ENCODE measurements at places on chromosomes 7 and 10.

GRCh38 chr10:120584786-120585185, 127.8 kb downstream of the PLPP4 start:
- no peak for DNase-seq

GRCh38 chr7:66597461-66597860, 31.2 kb upstream of the KCTD7 start:
- DNase-seq, result no peak

- no peak for DNase-seq
Observed at GRCh38 chr10:77887631-77888355, 38.8 kb downstream of the DLG5 start.

GRCh38 chr10:108454224-108454623, 1289.7 kb upstream of the SORCS1 start:
- DNase-seq, result no peak

- DNase-seq, result no peak
Observed at GRCh38 chr7:93047514-93048099, 70.2 kb downstream of the SAMD9 start.

DNA sequence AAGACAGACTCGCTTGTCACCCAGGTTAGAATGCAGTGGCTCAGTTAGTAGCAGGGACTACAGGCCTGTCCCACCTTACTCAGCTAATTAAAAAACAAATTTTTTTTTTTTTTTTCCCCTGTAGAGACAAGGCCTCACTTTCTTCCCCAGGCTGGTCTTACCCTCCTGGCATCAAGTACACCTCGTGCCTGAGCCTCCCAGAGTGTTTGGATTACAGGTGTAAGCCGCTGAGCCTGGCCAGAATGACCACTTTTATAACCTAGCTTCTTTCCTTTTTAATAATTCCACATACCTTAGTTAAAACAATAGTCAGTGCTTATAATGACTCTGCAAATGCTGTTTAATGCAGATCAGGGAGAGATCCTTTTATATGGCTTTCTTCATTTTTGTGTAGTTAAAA, 31.3 kb downstream of the RSBN1L start:
- DNase-seq, result no peak

GRCh38 chr10:24344695-24345463, 135.9 kb downstream of the KIAA1217 start:
- no peak for DNase-seq

- peak; percentile 83 for DNase-seq
Observed at GRCh38 chr10:61164458-61165160, 220.6 kb upstream of the RHOBTB1 start.

DNA sequence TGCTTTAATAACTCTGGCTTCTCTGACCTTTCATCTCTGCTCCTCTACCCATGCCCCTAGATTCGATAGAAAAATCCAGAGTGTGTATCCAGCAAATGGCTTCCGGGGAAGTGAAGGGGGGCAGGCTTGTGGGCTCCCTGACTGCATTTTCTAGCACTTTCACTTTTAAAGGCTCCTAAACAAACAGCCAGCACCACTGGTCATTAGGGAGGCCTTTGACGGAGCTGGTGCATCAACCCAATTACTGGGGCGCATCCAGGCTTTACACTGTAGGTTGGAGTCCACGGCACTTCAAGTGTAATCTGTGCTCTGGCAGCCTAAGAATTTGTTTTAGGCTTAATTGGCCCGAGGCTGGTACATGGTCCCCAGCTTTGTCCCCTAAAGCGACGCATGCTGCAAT, 291.9 kb downstream of the GFRA1 start:
- DNase-seq, result no peak

- DNase-seq, result no peak
Observed at GRCh38 chr10:12381536-12382156, 32.3 kb downstream of the CAMK1D start.

DNA sequence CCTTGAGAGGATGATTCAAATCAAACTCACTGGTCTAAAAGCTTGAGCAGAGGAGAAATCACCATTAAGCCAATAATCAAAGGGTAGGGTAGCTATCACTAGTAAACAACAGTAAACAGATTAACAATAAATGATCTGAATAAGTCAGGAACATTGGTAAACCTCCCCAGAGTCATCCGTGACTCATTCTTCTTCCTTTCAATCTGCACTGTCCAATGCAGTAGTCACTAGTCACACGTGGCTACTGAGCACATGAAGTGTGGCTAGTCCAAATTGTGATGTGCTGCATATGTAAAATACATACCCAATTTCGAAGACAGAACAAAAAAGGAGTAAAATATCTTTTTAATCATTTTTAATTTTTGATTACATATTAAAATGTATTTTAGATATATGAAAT, 64.0 kb downstream of the ERCC6 start:
- no peak for DNase-seq

DNA sequence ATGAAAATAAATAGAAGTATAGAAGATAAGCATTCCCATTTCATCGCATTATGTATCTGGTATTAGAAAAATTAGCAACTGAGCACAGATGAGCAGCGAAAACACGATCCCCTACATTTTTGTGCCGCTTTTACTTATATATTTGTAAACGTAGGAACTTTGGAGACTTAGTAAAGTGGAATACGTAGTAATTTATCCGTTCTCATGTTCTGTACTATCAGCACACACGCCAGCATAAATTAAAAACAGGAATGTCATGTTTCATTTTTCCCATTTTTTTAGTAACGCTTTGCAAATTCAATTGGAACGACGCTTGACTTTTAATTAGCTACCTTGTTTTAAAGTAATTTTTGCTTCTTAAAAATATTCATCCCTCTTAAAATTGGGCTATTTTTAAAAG, 2.4 kb downstream of the ZNRF2 start:
- DNase-seq, result no peak

DNA sequence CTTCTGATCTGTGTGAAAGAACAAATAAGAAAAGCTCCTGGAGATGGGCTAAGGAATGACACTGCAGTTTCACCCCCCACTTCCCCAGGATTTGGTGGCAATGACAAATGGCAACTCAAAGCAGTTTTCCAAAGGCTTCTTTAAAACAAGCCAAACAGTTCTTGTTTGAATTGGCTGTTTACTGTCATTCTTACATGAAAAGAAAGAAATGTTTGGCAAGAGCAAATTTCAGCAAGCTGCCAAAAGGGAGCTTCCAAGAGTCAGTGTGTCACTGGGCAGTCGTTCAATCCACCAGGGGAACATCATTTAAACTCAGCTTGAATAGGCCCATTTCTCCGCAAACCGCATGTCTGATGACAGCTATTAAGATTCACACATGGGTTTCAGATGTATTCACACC, 119.0 kb upstream of the RHOBTB1 start:
- no peak for DNase-seq

All from posterior vena cava (tissue), 2 donors.